ENCODE measurements at places on chromosomes 6 and 20.

- no peak for DNase-seq
Measured at GRCh38 chr6:19515939-19516338, 321.2 kb upstream of the ID4 start.

DNA sequence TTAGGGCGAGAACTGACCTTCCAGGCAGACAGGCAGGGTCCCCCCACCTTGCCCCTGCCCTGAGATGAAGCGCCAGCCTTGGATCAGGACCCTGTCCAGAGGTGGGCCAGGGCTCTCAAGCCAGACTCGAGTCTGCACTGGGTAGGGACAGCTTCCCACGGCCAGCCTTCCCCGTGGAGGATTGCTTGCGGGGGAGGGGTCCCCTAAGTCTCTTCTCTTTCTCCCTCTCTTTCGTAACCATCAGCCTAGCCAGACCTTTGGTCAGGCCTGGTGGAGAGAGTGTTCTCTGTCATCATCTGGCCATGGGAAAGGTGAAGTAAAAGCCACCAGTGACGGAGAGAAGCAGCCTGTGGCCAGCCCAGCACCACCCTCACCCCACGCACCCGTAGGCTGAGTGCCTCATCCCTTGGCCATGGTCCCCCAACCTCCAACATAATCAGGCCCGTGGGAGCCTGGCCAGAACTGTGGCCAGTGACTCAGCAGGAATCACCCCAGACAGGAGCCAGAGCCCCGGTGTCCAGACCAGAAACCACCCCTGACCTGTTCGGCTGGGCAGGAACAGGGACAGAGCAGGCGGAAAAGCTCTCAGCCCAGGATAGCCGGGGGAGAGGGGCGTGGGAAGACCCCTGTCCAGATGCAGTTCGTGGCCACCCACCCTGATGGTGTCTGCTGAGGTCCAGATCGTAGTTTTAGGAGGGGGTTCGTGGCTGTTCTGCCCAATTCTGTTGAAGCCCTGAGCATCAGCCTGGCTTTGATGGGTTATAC is 47.1 kb downstream of the SNAI1 start:
- DNase-seq, result no peak

DNA sequence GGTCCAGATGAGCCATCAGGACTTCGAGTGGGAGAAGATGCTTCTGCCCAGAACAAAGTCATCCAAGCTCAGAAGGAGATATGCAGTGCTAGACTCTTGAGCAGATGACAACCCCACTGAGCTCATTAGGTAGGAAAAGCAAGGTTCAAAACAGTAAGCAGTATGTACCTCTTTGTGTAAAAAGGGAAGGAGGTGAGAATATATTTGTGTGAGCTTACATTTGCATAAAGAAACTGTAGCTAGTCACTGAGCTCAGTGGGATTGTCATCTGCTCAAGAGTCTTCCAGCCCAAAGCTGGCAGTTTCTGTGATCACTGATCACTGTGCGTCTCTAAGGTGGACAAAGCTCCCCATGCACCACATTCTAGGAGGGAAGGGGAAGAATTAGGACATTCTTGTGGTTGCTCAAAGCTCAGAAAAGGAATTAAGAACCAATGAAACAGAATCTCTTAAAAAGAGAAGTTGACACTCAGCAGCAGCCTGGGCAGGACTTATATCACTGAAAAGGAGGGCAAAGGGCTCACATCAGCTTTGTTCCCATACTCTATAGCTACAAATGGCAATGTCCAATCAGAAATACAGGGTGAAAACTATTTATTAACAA is 90.0 kb upstream of the MAFB start:
- no peak for DNase-seq

GRCh38 chr20:57392512-57393271 is 1.5 kb downstream of the RBM38 start:
- DNase-seq, result no peak

Data from lung (tissue), 17 donors.